Type B pancreatic cell (in vitro differentiated cells): ENCODE measurements at places on chromosomes 11 and 22. TPM values are rescaled to one million over a fixed set of nuclear protein-coding genes. Genes with fewer than 3 reads are reported as not detected.
A peak's percentile ranks its signal among the peaks of the same experiment; 100 is the strongest.

DNA sequence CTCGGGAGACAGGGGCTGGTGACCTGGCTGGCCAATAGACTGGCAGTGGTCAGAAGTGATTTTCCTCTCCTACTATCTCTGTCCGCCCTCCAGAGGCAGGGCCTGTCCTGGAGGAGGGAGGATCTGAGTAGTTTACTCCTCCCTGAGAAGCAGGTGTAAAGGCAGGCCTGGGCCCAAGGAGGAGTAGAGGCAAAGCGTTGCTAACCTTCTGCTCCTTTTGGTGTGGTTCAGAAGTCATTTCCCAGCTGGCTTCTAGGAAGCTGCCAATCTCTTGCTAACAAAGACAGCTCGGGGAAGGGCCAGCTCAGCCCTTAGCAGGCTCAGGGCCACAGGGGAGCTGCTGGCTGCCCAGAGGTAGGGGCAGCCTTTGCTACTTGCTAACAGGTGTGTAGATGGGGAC, 151.1 kb upstream of the NECTIN1 start:
- no peak overlapping the region for H3K27ac ChIP-seq
- peaks cover 4% of the 10 kb centered on the region for H3K4me1 ChIP-seq
- H3K36me3 ChIP-seq = no peaks in the 10 kb centered on the region
- no peak overlapping the region for H3K4me3 ChIP-seq
- H3K27me3 ChIP-seq = peaks cover 18% of the 10 kb centered on the region

DNA sequence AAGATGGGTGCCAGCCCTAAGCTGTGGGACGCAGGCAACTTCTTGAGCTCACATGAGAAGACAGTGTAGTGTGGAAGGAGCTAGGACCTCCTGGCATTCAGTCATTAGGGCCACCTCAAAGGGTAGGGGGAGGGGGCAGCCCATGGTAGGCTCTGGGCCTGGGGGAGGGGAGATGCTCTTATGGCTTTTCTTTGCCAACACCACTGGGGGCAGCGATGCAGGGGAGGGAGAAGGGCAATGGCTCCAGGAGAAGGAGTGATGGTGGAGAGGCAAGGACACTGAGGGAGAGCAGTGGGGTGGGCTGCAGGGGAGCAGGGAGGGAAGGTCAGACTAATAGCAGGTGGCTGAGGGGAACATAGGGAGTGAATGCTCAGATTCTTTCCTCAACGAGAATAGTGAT, 63.3 kb upstream of the SUSD2 start:
- no peak for DNase-seq
- peaks cover 12% of the 10 kb centered on the region for H3K36me3 ChIP-seq
- no peak overlapping the region for H3K27ac ChIP-seq
- no peaks in the 10 kb centered on the region for H3K27me3 ChIP-seq
- no peak overlapping the region for H3K4me3 ChIP-seq

GRCh38 chr11:93988912-93989311, 32.2 kb upstream of the HEPHL1 start:
- no peaks in the 10 kb centered on the region for H3K27me3 ChIP-seq
- no peak overlapping the region for H3K27ac ChIP-seq
- peaks cover 7% of the 10 kb centered on the region for H3K4me1 ChIP-seq
- H3K4me3 ChIP-seq = no peak overlapping the region

GRCh38 chr11:20089367-20089766, 70.9 kb downstream of the DBX1 start:
- H3K4me3 ChIP-seq = no peak overlapping the region
- peaks cover 58% of the 10 kb centered on the region for H3K36me3 ChIP-seq
- no peaks in the 10 kb centered on the region for H3K27me3 ChIP-seq
- no peak for DNase-seq
- no peak overlapping the region for H3K27ac ChIP-seq
- peaks cover 18% of the 10 kb centered on the region for H3K4me1 ChIP-seq

DNA sequence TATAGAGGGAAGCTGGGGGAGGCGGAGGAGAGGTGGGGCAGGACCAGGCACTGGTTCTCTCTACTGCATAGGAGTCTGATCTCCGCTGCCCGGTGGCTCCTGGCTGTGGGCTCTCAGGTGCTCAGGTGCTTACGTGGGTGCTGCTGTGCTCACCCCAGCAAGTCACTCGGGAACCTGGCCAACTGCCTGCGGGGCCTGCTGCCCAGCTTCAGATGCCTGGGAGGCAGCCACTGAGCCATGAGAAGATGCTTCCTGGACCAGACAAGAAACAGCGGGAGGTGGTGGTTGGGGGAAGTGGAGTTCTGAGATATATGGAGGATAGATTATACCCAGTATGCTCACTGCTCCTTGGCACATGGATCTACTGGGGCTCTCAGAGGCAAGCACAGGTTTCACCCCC, 1303.4 kb downstream of the TBC1D22A start:
- no peak overlapping the region for H3K4me3 ChIP-seq
- no peaks in the 10 kb centered on the region for H3K4me1 ChIP-seq
- no peak overlapping the region for H3K27ac ChIP-seq
- no peaks in the 10 kb centered on the region for H3K36me3 ChIP-seq

DNA sequence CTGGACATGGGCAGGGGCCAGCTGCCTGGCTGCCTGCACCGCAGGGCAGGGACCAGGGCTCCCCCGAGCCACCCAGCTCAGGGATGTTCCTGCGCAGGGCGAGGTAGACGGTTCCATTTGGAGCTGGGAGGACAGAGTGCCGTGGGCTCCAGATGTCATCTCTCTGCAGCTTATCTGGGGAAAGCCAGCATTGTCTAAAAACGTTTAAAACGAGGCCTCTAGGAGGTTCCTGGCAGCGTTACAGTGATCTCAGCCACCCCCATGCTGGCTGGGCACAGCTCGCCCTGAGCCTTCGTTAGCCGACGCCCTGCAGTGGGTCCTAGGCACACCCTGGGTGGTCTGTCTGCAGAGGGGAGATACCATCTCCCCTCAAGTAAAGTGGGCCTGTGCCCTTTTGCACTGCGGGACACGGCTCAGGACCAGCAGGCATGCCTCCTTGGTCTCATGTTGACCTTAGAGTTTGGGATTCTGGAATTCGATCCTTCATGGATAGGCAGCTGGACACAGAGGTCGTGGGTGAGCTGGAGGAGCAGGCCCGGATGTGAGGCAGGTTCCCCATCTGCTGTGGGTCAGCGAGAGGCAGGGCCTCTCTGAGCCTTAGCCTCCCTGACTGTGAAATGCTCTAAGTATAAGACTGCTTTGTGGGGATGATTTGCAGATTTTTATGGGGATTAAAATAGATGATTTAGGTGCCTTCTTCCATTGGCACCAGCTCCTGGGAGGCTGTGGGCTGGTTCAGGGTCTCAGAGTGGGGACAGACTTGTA, 14.1 kb downstream of the SYNGR1 start:
- no peak for DNase-seq
- H3K4me3 ChIP-seq = peak overlapping the region; percentile 31
- H3K36me3 ChIP-seq = peaks cover 10% of the 10 kb centered on the region

The AIFM3 gene
- total RNA-seq = 0.69 and 2.6 TPM in 2 replicates

The KRTAP5-10 gene
- not detected in 2 replicates for total RNA-seq
